Activated T-cell treated with anti-CD3 and anti-CD28 coated beads, Interleukin-2, amount 50 U/mL, for 48 hours (primary cell): ENCODE measurements at places on chromosomes 2 and 18.

- DNase-seq, result no peak
Observed at GRCh38 chr2:135916207-135916606, 40.0 kb upstream of the MCM6 start.

DNA sequence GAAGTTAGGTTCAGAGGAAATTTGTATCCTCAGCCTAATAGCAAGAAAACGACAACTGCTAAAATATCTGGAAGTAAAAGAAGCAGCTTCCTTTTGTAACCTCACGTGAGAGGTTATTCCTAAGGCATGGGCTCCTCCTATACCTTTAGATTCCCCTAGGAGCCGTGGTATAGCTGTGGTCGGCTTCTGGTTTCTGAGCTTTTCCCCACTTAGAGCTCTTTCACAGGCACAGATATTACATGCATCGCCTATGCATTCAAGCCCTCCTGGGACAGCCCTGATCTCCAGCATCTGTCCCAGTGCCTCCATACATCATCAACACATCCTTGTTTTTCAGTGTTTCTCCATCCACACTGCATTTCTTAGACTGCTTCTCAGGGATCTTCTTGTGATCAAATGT is 289.0 kb downstream of the ALPK2 start:
- DNase-seq, result no peak

- DNase-seq, result no peak
Observed at GRCh38 chr2:150561076-150561475, 73.6 kb upstream of the RND3 start.

DNA sequence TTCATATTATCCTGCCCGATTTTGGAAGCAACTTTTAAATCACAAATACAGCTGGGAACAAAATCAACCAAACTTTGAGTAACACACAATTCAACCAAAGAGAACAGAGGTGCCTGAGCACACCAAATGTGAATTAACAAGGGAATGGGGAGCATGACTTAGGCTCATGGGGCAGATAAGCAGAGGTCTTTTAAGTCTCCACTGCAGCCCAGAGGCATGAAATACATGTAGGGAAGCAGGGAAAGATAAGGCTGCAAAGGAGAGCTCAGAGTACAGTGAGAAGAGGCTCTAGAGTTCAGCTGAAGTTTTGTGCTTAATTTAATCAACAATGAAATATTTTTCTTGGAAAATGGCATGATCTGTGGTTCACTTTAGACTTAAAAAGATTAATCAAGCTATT is 49.0 kb downstream of the CYTIP start:
- DNase-seq, result no peak

GRCh38 chr2:189899101-189899500 is 114.9 kb downstream of the PMS1 start:
- DNase-seq, result no peak

DNA sequence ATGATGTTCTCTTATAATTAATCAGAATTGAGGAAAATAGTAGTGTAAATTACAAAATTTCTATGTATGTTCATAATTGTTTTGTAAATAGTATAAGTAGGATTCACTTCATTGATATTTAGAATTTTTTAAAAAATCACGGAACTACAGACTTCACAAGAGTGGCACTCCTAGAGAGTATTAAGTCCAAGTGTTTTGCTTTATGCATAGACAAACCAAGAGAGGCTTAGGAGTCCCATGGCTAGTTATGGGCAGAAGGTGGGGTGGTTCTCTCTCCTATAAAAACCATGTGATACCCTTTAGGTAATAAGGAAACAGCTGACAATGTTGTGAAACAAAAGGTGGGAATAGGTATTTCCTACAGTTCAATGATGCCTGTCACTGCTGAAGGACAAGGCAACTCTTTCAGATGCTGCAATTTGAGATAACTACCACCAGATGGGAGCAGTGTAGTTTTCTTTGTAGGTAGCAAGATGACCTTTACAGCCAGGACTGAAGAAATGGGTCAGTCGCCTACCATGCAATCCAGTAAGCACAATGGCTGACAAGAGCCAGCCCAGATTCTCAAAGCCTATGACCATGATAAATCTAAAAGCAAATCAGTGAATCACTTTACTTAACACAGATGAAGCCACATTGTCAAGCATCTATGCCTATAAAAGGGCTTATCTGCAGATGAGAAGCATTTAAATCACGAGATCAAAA is 83.9 kb downstream of the AAK1 start:
- no peak for DNase-seq

GRCh38 chr2:201257956-201258665 is 2.2 kb upstream of the CASP8 start:
- DNase-seq, result peak; percentile 91

DNA sequence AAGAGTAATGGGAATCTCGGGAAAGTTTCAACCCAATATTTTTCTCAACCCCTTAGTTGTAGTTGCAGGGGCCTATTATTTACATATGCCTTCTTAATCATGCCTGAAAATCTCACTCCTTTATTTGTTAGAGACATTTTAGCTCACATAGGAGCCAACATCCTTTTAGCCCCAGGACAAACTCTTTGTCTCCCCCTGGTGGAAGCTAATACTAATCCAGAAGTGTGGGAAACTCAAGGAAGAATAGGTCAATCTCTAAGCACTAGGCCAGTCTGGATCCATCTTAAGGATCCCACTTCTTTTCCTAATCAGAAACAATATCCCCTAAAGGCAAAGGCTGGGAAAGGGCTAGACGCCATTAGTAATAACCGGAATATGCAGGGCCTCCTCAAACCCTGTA is 550.9 kb upstream of the PKDCC start:
- DNase-seq, result no peak

- no peak for DNase-seq
Observed at GRCh38 chr2:134461511-134461910, 207.6 kb downstream of the MGAT5 start.

GRCh38 chr2:54360055-54360792 is 95.9 kb upstream of the SPTBN1 start:
- DNase-seq, result no peak

DNA sequence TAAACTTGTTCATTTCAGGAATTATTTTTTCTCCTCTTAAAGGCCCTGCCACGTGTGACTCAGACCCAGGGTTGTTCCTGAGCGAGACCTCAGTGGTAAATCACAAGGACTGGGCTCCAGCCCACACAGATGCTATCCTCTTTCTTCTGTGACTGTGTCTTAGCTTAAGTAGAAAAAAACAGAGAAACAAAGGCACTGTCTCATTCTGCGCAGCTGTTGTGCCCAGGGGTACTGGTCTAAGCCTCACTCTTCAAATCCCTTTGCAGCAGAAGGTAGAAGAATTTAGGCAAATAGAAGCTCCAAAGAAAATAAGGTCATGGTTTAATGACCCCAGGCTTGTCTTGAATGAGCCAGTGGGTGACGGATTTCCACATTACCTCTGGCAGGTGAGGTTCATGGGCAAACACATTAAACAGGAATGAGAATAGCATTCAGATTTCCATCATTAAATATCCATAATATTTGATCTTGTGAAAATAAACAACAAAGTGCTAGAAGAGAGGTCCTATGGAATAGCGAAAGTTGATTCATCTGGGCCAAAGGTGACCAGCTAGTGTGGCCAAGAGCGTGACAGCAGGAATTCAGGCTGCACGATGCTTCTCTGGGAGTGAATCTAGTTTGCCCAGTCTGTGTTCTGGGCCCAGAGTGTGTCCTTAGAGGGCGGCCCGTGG is 63.3 kb downstream of the LIPG start:
- DNase-seq, result no peak

DNA sequence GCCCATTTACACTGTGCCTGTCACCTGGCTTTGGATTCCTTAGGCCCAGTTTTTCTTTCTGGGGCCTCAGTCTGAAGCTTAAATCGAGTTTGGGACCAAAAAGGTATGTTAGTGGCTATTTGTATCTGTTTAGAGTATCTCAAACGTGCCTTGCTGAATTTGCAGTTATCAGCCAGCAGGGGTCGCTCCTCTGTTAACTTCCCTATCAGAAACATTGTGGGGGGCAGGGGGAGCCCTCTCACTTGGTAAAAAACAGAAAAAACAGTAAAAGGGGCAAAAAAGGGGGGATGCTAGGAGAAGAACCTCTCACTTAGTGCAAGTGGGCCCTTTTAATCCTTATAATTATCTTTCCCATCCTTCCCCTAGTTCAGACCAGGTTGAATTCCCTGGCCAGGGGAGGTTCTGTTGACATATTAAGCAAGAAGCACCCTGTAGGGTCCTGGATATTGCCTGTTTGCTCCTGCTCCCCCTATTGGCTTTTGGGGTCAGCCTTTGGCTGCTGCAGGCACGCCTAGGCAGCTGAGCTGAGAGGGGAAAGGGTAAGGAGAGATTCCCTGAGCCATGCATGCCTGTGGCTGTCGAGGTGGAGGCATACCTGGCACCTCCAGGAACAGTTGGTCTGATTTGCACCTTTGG is 8.8 kb upstream of the IFIH1 start:
- DNase-seq, result no peak

DNA sequence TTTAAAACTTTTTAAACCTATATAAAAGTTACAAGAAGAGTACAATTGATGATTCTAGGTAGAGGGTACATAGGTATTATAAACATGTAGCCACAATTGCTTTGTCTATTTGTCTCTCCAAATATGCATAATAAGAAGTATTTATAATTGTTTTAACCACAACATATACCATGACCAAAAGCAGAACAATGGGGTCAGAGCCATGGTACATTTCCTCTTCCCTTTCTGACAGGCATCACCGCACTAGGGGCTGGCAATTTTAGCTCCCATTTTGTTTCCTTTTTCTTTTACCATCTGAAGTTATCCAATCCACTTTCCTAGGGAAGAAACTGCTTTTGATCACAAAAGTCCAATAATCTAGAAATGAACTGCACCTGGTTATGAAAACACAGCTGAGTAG is 49.3 kb downstream of the TMX3 start:
- no peak for DNase-seq

- no peak for DNase-seq
Observed at GRCh38 chr2:79860228-79861058, 347.6 kb downstream of the CTNNA2 start.

GRCh38 chr18:62525608-62526007 is 2.8 kb downstream of the ZCCHC2 start:
- DNase-seq, result no peak

GRCh38 chr2:146457221-146457620 is 1387.6 kb upstream of the ACVR2A start:
- DNase-seq, result no peak

DNA sequence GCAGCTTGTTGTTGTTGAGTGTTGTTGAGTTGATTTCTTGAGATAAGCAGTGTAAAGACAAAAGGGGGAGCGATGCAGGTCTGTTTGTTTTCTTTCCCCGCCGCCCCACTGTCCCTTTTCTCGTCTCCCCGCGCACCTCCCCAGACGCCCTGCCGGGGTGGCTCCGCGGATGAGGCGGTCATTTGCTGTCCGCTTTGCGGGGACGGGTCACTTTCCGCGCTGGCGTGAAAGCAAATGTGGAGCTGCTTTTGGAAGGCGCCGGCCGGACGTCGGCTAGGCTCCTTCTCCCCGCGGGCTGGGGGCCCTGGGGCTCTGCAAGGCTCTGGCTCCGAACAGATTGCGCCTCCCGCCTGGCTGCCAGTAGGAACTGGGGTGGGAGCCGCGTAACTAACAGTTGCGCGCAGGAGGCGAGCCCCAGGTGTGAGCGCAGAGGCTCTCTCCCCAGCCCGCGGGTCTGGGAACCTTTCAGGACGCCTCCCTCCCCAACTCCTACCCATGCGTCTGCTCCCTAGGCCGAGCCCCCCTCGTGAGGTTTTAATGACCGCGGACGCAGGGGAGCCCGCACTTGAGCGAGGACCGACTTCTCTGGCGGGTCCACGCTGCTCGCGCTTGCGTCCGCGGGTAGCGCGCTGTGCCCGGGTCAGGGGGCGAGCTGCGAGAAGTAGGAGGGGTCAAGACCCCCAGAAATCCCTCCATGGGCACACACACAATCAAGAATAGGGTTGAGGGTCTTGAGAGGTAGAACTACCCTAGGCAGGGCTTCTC is 146.6 kb downstream of the MEIS1 start:
- DNase-seq, result no peak

GRCh38 chr2:43481927-43482542 is 113.8 kb downstream of the THADA start:
- DNase-seq, result no peak

DNA sequence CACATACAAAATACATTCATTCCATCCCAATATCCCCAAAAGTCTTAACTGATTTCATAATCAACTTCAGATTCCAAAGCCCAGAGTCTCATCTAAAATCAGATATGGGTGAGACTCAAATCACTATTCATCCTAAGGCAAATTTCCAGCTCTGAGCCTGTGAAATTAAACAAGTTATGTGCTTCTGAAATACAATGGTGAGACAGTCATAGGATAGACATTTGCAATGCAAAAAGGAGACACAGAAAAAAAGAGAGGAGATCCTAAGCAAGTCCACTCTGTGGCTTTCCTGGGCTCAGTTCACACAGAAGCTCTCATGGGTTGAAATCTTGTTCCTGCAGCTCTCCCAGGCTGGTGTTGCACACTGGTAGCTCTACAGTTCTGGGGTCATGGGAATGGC is 18.3 kb downstream of the ZNF892 start:
- DNase-seq, result no peak

- DNase-seq, result no peak
Observed at GRCh38 chr2:206798000-206798399, 32.6 kb downstream of the FASTKD2 start.

GRCh38 chr2:217331523-217332416 is 471.9 kb upstream of the TNP1 start:
- DNase-seq, result no peak

- no peak for DNase-seq
Observed at GRCh38 chr2:123546353-123546752, 478.7 kb upstream of the CNTNAP5 start.

GRCh38 chr2:23609254-23609653 is 224.3 kb downstream of the KLHL29 start:
- DNase-seq, result no peak

GRCh38 chr2:219116776-219117646 is 43.6 kb downstream of the NHEJ1 start:
- no peak for DNase-seq
